ENCODE measurements at places on chromosomes 2 and 18.
A peak's percentile ranks its signal among the peaks of the same experiment; 100 is the strongest.

GRCh38 chr2:191051825-191052778 is 38.1 kb upstream of the STAT1 start:
- peak; percentile 1 for DNase-seq

GRCh38 chr2:220779931-220780330 is 792.2 kb downstream of the EPHA4 start:
- no peak for DNase-seq

DNA sequence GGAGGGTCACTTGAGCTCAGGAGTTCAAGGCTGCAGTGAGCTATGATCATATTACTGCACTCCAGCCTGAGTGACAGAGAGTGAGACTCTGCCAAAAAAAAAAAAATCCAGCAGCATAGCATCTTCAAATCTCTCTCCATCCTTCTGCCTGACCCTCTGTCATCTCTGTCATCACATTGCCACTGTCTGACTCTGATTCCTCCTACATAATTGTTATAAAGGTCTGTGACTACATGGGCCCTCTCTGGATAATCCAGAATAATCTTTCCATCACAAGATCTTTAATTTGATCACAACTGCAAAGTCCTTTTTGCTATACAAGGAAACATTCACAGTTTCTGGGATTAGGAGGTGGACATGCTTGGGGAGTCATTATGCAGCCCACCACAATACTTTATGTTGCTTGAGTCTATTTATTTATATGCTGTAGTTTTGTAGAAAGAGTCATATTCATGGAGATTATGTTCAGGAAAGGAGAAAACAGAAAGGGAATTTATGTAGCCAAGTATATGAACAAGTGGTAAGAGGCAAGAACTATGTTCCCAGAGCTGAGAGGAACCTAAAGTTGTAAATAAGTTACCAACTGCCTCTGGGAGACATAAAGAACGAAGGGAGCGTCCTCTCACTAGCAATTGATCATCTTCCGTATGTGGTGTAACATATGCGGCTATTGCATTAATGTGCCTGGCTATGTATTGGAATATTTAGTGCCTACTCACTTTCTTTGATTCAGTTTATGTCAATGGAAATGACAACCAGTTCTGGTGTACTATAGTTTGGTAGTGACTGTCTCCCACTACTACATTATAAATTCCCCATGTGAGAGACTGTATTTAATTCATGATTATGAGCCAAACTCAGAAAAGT is 21.5 kb downstream of the RND3 start:
- DNase-seq: no peak

DNA sequence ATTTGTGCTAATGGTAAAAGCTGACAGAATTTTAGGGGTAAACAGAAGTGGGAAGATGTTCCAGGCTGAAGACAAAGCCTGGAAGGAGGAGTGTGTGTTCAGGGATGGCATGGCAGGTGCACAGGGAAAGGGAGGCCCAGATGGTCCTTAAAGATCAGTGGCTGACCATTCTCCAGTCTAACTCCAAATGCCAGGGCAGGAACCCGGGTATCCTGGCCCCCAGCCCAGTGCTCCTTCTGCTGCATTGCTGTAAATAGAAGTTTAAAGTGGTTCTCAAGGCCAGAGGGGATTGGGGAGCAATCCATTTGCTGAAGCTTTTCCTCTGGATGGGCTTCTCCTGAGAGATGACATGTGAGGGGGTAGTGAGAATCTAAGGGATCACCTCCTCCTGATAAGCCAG is 158.6 kb downstream of the CTIF start:
- DNase-seq: no peak

DNA sequence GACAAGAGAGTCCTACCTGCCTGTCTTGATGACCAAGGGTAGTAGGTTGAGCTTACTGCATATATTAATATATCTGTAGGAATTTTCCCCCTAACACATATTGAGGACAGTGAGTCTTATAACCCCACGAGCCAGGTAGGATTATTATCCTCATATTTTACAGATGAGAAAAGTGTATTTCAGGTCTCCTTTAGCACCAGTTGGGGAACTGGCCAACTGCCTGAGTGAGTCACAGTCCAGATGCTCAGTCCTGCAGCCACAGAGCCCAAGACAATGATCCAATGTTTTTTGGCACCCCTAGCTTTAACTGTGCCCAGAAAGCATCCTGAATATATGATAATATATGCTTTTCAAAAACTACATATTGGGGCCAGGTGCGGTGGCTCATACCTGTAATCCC is 30.8 kb upstream of the GLS start:
- DNase-seq: no peak

DNA sequence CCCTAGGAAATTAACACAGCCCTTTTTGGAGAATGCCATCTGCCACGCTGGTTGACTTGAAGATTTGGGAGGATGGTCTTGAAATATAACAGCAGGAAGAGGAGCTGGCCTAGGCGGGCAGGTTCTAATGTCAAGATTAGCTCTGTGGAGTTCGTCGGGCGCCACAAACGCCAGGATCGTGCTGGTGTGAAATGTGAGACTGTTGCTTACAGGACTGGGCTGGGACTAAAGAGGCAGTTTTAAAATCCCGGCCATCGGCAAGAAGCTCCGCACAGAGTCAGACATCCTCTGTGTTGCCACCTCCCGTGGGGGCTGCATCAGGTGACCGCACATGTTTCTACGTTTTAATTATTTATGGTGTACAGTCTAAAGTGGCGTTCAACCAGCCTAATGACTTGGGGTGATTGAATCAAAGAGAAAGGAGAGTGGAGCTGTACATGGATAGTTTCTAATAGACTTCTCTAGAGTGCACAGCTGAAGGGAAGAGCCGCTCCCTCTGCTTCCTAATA is 99.4 kb upstream of the BCL11A start:
- DNase-seq: no peak

- no peak for DNase-seq
These were observed 156.7 kb downstream of the ZBTB7C start for GRCh38 chr18:48252525-48252924.

- DNase-seq: no peak
These were observed 94.2 kb downstream of the NEB start for GRCh38 chr2:151640087-151640486.

GRCh38 chr2:109613922-109614714 is at the start of the genes SEPTIN10 and SOWAHC:
SEPTIN10 (minus strand) TSS chr2:109613966; CDS start chr2:109613827, 139 bp downstream.
SOWAHC (plus strand) TSS chr2:109614364; CDS start chr2:109614490, 126 bp downstream.
- DNase-seq: peak; percentile 51

DNA sequence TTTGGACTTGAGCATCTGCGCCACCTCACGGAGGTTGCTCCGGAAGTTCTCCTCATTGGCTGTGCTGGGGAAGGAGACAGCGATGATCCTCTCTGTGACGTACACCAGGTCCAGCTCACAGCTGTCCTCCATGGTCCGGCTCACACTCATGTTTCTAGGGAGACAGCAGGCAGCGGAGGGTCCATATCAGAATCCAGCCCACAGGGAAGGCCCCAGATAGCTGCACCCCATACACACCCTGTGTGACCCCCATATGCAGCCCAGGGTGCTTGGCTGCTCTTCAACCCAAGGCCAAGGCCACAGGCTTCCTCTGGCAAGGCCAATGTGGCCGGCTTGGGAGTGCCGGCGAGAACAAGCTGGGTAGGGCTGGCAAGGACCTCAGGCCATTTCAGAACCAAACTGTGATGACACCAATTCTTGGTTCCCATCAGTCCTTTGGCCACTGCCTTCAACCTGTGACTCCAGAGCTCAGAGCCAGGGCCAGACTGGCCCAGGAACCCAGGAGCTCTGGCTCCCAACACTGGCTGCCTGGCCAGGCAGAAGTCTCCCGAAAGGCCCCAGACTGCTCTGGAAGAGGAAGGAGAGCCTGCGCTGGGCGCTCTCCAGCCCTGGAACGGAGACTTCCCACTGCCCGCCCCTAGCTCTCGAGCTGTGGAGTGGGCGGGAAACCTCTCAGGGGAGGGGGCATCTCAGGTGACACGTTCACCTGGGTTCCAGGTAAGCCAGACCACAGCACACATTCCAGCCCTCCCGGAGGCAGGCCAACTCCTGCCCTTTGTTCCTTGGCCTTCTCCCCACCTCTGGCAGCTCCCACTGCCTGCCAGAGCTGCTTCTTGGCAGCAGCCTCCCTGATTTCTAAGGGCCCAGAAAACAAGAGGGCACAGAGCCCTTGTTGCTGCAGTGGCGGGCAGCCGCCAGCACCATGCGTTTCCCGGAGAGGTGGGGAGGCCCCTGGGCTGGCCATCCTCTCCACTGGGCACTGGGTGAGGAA is 104.7 kb downstream of the TNS1 start:
- DNase-seq: no peak

DNA sequence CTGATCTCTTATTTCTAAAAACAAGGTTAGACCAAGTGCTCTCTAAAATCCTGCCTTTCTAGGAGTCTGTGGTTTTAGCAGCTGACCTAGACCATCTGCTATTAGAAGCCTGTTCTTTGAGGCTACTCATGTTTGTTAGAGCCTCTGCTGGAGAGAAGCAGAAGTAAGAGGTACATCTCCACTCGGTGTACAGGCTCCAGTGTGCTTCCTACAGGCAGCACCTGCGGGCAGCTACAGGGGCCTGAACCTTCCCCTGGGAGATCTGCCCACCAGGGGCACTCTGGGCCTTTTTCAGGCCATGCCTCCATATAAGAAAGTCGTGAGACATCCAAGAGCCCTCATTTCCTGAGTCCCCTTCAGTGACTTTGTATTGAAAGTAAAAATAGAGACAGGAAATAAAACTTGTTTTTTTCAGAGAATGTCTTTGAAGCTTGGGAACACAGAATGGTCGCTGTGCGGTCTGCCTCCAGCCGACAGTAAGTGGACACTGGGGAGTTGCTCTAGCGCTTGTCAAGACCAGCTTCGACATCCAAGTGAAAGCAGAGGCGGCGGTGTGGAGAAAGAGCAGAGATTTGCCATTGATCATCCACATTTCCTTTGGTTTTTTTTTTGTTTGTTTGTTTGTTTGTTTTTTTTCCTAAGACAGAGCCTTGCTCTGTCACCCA is 31.7 kb downstream of the ONECUT2 start:
- DNase-seq: no peak

GRCh38 chr2:142710336-142710735 is 167.1 kb upstream of the KYNU start:
- no peak for DNase-seq

GRCh38 chr2:176650104-176650837 is 381.0 kb downstream of the MTX2 start:
- DNase-seq: no peak

DNA sequence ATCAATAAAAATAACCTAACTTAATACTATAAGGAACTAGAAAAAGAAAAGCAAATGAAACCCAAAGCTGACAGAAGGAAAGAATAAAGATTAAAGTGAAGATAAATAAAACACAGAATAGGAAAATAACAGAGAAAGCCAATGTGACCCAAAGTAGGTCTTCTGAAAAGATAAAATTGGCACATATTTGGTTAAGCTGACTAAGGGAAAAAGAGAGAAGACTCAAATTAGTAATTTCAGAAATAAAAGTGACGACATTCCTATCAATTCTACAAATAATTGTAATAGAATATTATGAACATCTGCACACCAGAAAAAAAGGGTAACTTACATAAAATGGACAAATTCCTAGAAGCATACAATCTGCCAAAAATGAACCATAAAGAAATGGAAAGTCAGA is 30.2 kb downstream of the ROCK1 start:
- no peak for DNase-seq

- no peak for DNase-seq
These were observed 9.3 kb upstream of the PSMD1 start for GRCh38 chr2:231047274-231047922.

- no peak for DNase-seq
These were observed 226.2 kb downstream of the SP3 start for GRCh38 chr2:173739006-173739405.

DNA sequence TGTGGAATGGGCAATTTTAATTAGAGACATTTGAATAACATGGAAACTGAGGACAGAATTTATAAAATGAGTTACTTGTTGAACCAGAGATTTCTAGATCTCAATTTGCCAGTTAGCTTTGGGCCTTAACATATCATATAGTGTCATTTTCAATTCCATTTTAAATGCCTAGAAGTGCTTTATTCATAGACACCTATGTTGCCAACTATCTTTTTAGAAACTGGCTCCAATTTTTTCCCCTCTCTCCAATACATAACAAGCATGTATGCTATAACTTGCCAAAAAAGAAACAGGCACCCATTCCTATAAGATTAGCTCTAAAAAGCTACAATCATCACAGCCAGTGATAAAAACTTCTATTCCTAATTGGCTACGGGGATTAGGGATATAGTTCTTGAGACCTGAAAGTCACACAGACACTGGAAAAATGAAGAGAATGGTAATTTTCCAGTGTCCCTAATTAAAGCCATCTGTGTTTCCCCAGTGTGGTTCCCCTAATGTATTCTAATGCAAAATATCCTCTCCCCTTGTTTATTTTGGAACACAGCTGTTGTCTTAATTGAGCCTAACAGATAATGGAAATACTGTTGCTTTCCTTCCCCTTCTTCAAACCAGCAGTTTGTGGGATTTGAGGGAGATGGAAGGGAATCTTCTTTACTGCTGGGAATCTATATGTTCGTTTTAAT is 205.5 kb upstream of the FSHR start:
- no peak for DNase-seq

DNA sequence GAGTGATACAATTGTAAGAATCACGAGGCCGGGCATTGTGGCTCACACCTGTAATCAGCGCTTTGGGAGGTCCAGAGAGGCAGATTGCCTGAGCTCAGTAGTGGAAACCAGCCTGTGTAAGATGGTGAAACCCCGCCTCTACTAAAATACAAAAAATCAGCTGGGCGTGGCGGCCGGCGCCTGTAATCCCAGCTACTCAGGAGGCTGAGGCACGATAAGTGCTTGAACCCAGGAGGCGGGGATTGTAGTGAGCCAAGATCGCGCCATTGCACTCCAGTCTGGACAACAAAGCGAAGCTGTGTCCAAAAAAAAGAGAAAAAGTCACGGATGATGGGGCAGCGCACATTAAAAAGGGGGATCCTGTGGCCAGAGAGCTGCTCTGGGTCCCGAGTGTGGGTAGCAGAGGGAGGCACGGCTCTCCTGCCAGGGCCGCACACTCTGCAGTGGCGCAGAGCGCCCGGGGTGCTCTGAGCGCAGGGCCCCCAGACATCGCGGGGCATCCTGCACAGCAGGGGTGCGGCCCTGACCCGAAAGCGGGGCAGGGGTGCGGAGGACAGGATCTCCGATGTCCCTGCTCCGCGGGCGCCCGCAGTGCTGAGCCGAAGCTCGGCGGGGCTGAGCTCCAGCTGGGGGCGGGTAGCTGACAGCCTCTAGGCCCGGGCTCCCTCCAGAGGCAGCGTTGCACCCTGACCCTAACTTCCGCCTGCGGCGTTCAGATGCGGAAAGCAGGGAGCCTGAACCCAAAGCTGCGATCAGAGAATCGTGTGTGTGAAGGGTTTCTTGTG is 30.4 kb upstream of the RAB6D start:
- DNase-seq: no peak
